ENCODE measurements at places on chromosomes 3 and 15.

DNA sequence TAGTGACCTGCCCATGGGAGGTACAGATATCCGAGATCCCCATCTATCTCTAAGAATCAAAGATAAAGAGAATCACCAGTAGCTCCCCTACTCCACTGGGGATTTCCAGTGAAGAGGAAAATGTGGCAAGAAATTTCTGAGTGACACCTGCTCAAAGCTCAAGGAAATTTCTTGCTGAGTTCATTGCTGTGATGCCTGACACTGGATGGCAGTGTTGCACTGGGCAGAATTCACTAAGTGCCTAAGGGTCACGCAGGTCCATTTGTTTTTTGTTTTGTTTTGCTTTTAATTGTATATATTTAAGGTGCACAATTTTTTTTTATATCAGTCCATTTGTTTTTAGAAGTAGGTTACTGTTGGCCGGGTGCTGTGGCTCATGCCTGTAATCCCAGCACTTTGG lies 109.5 kb upstream of the KCNAB1 start:
- DNase-seq: peak; percentile 46

- DNase-seq: no peak
Observed at GRCh38 chr3:52833202-52833601, 1.6 kb downstream of the MUSTN1 start.

DNA sequence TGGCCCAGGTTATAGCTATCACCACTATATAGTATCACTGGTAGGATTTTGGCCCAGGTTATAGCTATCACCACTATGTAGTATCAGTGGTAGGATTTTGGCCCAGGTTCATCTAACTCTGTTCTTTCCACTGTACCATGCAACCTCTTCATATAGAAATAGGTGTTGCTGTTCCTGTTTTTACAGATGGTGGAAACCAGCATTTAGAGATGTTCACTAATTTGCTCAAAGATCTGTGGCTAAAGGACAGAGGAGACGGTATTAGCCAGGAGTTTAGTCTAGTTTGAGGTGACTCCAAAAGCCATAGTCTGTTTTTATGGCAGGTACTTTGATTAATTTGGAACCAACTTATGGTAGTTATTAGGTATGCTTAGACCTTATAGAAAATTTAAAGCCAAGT lies 3.1 kb downstream of the LRCH3 start:
- DNase-seq: no peak

GRCh38 chr3:45864760-45865519 lies 21.4 kb upstream of the CCR9 start:
- DNase-seq: no peak

- no peak for DNase-seq
Observed at GRCh38 chr3:159137949-159138348, 336.1 kb downstream of the MFSD1 start.

GRCh38 chr15:31503256-31503655 lies 176.6 kb downstream of the KLF13 start:
- DNase-seq: peak; percentile 13

DNA sequence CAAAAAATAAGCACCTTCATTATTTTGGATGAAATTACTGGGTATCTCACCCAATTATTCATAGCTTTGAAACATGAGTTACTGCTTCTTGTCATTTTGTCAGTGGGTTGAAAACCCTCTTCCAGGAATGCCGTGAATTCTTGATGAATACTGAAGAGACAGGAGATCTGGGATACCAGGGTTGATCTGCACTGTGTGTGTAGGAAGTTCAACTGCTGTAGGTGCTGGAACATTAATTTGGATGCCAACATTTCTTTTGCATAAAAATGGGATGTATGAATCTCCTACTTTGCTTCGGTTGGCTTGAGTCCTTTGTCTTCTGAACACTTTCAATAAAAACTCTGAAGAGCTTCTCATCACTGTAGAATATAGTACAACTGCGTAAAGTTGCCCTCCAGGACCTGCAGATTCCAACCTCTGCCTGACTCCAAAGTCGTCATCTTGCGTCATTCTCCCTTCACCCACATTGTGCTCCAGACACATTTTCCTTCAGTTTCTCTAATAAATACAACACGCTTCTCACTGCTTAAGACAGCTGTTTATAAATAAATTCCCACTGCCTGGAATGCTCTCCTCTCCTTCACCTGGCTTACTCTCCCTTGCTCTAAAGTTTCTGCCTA lies 312.7 kb upstream of the TGFBR2 start:
- no peak for DNase-seq

DNA sequence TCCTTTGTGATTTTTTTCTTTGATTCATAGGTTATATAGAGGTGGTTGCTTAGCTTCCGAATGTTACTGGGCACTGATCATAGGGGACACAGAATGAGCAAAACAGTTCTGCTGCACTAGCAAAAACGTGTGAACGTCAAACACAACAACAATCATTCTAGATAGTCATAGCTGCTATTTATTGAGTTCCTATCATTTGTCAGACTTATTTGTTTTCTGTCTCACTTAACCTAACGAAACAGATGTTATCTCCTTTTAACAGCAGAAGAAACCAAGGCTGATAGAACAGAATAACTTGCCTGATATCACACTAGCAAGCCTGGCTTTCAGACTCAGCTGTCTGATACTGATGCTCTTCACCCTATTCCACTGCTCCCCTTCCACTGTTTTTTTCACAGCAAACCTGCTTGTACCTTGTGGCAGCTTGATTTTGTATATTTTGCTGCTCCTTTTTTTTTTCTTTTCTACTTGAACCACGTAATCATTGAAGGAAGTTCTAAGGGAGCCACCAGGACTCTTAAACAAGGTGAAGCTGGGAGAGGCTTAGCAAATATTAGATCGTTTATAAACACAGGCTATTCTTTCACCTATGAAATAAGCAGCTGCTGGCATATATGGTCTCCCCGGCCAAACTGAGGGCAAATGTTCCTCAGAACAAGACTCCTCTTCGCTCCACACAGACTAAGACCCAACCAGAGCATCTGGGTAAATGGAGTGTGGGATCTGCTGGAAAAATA lies 78.8 kb downstream of the MCF2L2 start:
- no peak for DNase-seq

- DNase-seq: peak; percentile 8
Observed at GRCh38 chr3:128282380-128283196, 129.3 kb downstream of the EEFSEC start.

- no peak for DNase-seq
Observed at GRCh38 chr15:75532413-75533250, 46.5 kb downstream of the PTPN9 start.

GRCh38 chr3:191922570-191922969 lies 461.6 kb downstream of the PYDC2 start:
- no peak for DNase-seq

- DNase-seq: no peak
Observed at GRCh38 chr15:34259566-34259965, 34.8 kb downstream of the EMC4 start.

DNA sequence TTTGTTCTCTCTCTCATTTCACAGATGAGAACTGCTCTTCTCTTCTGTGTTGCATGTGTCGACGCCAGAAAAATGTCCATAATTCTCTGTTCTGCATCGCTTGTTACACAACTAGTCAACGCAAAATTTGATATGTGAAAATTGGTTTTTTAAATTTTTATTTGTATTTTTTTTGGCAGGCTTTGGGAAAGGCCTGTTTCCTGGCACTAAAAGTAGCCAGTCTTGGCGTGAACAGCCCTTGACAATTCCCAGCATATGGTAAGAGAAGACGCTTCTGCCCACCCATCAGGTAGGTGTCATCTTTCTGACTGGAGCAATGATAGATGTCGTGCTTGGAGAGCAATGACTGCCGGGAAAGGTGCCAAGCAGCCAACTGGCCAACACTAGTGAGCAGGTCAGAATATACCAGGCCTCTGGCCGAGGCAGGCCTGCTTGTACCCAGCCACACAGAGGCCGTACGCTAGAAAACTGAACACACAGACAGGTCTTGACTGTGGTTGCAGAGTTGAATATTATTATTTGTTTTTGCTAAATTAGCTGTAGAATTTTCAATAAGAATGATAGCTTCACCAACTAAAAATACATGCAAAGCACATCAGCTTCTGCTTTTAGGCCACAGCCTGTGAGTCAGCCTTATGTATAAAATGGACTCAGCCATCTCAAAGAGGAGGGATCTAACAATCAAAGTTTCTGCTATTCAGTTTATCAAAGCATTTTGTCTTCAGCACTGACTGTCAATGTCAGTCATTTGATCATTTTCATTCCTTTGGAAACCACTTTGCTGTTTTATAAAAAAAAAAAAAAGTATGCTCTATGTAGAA lies 837.5 kb downstream of the MCTP2 start:
- no peak for DNase-seq

GRCh38 chr3:40770061-40770460 lies 245.3 kb downstream of the ZNF621 start:
- DNase-seq: no peak

DNA sequence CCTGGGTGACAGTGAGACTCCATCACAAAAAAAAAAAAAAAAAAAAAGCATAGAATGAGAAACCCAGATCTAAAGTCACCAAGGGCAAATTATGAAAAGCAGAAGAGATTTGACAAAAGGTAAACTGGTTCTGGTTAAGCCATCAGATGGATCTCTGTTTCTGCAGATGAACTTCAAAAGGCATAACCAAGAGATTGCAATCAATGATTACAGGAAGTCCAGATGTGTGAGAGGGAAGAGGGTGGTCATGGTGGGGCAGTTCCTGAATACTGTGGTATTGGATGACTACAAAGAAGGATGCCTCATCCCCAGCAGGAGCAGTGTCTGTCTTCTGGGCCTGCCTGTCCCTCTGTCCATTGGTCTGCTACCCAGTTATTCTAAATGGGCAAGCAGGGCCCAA lies 3.8 kb downstream of the P4HTM start:
- no peak for DNase-seq

- no peak for DNase-seq
Observed at GRCh38 chr3:188468196-188468595, 314.2 kb downstream of the LPP start.

GRCh38 chr3:61638741-61639140 lies 77.4 kb downstream of the PTPRG start:
- DNase-seq: no peak

- DNase-seq: no peak
Observed at GRCh38 chr15:40743921-40744814, 10.9 kb downstream of the RMDN3 start.

DNA sequence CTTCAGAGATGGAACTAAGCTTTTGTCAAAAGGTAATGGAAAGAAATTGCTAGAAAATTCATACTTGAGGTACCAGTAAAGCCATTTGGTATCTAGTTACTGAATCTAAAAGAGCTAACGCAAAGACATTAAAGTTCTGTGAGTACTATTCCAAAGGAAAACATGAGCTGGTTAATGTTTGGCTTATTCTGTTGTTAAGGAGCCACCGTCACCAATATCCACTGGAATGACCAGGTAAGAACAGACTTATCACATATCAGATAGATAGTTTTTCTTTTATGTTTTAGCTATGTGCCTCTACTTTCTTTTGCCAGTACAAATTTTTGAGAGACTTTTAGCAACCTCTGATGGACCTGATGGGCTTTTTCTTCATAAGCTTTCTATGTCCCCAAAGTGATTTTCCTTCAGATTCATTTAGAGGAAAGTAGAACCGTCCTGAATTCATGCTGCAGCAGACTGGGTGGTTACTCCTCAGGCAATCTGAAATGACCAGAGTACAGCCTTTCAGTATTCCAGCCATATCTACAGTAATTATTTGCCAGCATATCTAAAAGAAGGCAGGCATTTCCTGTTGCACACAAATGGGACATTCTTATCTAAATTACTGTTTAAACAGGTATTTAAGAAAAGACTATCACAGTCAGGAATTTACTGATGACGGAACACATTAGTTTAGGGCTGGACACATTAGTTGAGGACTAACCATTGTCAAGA lies 274.1 kb downstream of the MECOM start:
- no peak for DNase-seq

All from D341Med (cell line).